ENCODE measurements at places on chromosomes 1 and 21.

- no peak overlapping the region for H3K27ac ChIP-seq
- DNase-seq: no peak
- no peak overlapping the region for H3K4me3 ChIP-seq
- H3K4me1 ChIP-seq: no peaks in the 10 kb centered on the region
- H3K27me3 ChIP-seq: no peaks in the 10 kb centered on the region
- no peaks in the 10 kb centered on the region for H3K36me3 ChIP-seq
These were observed 95.5 kb upstream of the TPTE start for GRCh38 chr21:10425856-10426255.

DNA sequence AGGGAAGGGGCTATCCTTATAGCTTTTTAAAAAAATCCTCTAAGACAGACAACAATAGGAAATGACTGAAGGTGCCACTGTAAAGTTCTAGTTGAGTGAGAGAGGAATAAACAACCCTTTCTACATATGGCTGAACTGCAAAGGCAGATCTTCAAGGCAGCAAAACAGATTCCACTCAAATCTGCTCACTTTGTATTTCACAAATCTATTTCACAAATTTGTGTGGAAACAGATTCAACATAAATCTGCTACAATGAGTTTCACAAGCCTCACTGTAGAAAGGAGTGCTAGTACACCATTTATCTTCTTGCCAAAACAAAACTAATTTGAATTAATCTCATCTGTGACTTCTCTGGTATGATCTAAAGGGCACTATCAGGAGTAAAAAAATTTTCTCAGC lies 451.3 kb downstream of the PLA2G4A start:
- peaks cover under 1% of the 10 kb centered on the region for H3K4me1 ChIP-seq
- H3K36me3 ChIP-seq: no peaks in the 10 kb centered on the region

GRCh38 chr1:71755441-71755840 lies 526.9 kb downstream of the NEGR1 start:
- no peak for DNase-seq
- H3K27ac ChIP-seq: no peak overlapping the region
- H3K4me1 ChIP-seq: no peaks in the 10 kb centered on the region
- no peaks in the 10 kb centered on the region for H3K36me3 ChIP-seq
- no peak overlapping the region for H3K4me3 ChIP-seq

GRCh38 chr1:27469334-27469733 lies 20.6 kb downstream of the WASF2 start:
- peaks cover 77% of the 10 kb centered on the region for H3K4me1 ChIP-seq
- no peak overlapping the region for H3K4me3 ChIP-seq
- no peaks in the 10 kb centered on the region for H3K27me3 ChIP-seq

- no peak overlapping the region for H3K4me3 ChIP-seq
- no peak for DNase-seq
- no peaks in the 10 kb centered on the region for H3K36me3 ChIP-seq
- no peaks in the 10 kb centered on the region for H3K27me3 ChIP-seq
These were observed 45.6 kb downstream of the ENAH start for GRCh38 chr1:225607355-225607754.

- H3K27me3 ChIP-seq: peaks cover 15% of the 10 kb centered on the region
- no peaks in the 10 kb centered on the region for H3K36me3 ChIP-seq
- H3K4me3 ChIP-seq: no peak overlapping the region
- H3K27ac ChIP-seq: no peak overlapping the region
These were observed 493.4 kb downstream of the MATN1 start for GRCh38 chr1:30229960-30230359.

- peaks cover 7% of the 10 kb centered on the region for H3K4me1 ChIP-seq
- H3K4me3 ChIP-seq: no peak overlapping the region
- H3K36me3 ChIP-seq: peaks cover 23% of the 10 kb centered on the region
- no peak for DNase-seq
- H3K27me3 ChIP-seq: no peaks in the 10 kb centered on the region
These were observed 35.9 kb downstream of the ZNF496 start for GRCh38 chr1:247295746-247296145.

DNA sequence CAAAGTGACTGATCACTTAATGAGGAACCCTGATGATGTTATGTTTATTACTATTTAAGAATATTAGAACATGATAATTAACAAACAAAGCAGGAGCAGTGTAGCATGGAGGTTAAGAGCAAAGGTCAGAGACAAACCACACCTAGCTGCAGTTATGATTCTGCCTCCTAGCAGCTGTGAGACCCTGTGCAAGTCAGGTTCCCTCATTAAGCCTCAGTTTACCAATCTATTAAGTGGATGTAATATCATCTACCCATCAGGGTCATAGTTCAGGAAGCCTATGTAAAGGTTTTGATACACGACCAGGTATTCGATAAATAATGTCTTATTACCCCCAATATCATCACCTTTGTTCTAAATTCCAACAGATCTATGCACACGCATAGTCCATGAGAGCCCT lies 32.0 kb downstream of the DUSP10 start:
- peaks cover 76% of the 10 kb centered on the region for H3K4me1 ChIP-seq
- DNase-seq: no peak
- no peak overlapping the region for H3K4me3 ChIP-seq
- no peaks in the 10 kb centered on the region for H3K27me3 ChIP-seq

- H3K36me3 ChIP-seq: peaks cover 43% of the 10 kb centered on the region
- H3K4me3 ChIP-seq: peak overlapping the region; percentile 87
- H3K27me3 ChIP-seq: no peaks in the 10 kb centered on the region
- H3K4me1 ChIP-seq: peaks cover 98% of the 10 kb centered on the region
- H3K27ac ChIP-seq: peak overlapping the region; percentile 98
- peak; percentile 61 for DNase-seq
These were observed 2.2 kb downstream of the RUNX1 start for GRCh38 chr21:35046880-35047229.

DNA sequence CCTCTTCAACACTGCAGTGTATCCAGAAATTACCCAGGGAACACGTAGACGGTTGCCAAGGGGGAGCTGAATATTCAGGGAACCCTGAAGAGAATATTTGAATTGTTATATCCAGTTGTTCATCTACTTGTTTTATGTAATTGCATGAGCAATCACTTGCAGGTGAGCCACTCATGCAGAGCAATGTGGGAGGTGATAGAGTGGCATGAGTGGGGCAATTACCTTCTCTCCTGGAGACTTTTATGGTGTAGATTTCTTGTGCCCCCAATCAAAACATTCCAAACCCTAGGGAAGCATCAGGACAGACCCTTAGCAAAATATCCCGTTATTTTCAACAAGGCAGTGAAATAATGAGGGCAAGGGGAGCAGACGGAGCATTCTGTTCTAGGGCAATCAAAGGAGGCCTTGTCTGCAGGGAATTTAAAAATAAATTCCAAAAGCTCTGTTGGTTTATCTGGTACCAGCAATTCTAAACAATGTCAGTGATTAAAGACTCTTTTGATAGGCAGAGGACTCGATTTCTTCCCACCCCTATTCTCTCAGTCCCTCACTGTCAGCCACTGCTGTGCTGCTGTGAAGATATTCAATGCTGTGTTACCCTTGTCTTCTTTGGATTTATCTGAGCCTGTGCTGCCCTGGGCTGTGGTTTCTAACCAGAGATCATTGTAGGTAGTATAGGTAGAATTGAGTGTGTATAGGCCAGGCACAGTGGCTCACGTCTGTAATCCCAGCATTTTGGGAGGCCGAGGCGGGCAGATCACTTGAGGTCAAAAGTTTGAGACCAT lies 180.2 kb upstream of the MAP1LC3C start:
- no peak overlapping the region for H3K27ac ChIP-seq
- no peak overlapping the region for H3K4me3 ChIP-seq
- no peaks in the 10 kb centered on the region for H3K36me3 ChIP-seq
- no peaks in the 10 kb centered on the region for H3K27me3 ChIP-seq
- no peak for DNase-seq
- no peaks in the 10 kb centered on the region for H3K4me1 ChIP-seq

- H3K27me3 ChIP-seq: no peaks in the 10 kb centered on the region
- no peak overlapping the region for H3K4me3 ChIP-seq
- H3K27ac ChIP-seq: no peak overlapping the region
These were observed 485.4 kb upstream of the LRRC7 start for GRCh38 chr1:69082312-69082711.

DNA sequence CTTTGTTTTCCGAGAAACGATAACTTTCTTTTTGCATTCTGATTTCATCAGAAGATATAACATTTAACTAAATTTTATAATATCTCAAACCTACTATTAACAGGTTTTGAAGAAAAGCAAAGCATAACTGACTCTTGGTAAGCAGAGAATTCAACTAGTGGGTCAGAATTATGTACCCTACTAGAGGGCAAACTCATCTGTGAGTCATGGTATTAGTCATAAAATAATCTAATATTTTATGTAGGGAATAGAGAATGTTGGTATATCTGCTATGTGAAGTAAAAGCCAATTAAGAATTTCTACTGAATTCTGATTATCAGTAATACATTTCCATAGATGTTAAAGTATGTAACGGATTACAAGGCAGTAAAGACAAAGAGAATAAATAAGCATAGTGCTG lies 56.8 kb downstream of the USP1 start:
- no peaks in the 10 kb centered on the region for H3K27me3 ChIP-seq
- H3K27ac ChIP-seq: no peak overlapping the region
- no peak overlapping the region for H3K4me3 ChIP-seq
- DNase-seq: no peak
- peaks cover 43% of the 10 kb centered on the region for H3K36me3 ChIP-seq
- no peaks in the 10 kb centered on the region for H3K4me1 ChIP-seq

DNA sequence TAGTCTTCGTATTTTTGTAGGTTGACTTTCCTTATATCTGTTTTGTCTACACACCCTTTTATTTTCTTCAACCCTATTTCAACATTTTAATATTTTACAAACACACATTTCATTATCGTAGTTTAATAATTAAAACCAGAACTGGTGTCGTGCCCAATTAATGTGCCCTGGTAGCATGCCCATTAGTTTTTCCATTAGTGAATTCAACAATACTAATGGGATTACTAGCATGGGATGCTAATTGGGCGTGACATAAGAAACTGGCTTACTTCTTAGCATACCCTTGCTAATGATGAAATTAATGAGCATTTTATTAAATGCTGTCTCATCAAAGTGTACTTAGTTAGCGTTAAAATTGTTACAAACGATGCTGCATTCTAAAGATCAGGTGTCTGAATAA lies 332.7 kb downstream of the USH2A start:
- no peak overlapping the region for H3K27ac ChIP-seq
- no peaks in the 10 kb centered on the region for H3K27me3 ChIP-seq
- DNase-seq: no peak
- no peaks in the 10 kb centered on the region for H3K36me3 ChIP-seq

GRCh38 chr1:50986653-50987052 lies 16.6 kb downstream of the CDKN2C start:
- H3K36me3 ChIP-seq: no peaks in the 10 kb centered on the region
- no peak for DNase-seq
- H3K4me1 ChIP-seq: no peaks in the 10 kb centered on the region

DNA sequence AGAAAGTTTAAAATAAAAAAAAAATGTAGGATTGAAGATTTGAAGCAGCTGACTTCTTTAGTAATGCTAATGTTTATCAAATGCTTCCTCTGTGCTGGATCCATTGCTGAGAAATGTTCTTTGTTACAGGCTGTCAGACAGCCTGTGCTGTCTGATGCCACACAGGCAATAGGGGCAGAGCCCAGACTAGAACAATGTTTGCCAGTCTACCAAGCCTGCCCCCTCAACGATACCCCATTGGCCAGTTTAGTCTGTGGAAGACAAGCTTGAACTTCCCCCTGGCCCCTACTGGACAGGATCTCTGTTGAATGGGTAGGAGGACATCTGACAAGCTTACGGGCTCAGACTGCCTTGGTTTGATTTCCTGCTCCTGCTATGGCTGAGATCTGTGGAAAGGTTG lies 79.4 kb downstream of the PAPPA2 start:
- no peak for DNase-seq
- H3K27ac ChIP-seq: no peak overlapping the region
- no peaks in the 10 kb centered on the region for H3K4me1 ChIP-seq
- H3K4me3 ChIP-seq: no peak overlapping the region

- peaks cover 73% of the 10 kb centered on the region for H3K36me3 ChIP-seq
- H3K27ac ChIP-seq: no peak overlapping the region
- DNase-seq: no peak
- peaks cover 43% of the 10 kb centered on the region for H3K4me1 ChIP-seq
- no peak overlapping the region for H3K4me3 ChIP-seq
These were observed 17.2 kb downstream of the RBM15 start for GRCh38 chr1:110356379-110356778.

DNA sequence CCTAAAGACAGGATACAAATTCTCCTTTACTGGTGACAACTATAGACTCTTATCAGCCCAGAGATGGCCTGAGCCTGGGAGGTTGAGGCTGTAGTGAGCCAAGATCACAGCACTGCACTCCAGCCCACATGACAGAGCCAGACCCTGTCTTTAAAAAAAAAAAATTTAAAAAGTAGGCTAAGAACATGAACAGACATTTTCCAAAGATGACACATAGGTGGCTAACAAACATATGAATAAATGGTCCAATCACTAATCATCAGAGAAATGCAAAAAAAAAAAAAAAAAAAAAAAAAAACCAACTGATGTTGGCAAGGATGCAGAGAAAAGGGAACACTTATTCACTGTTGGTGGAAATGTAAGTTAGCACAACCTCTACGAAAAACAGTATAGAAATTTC lies 65.0 kb downstream of the TOR3A start:
- H3K27me3 ChIP-seq: no peaks in the 10 kb centered on the region
- no peak overlapping the region for H3K4me3 ChIP-seq
- peaks cover 22% of the 10 kb centered on the region for H3K4me1 ChIP-seq
- peaks cover 16% of the 10 kb centered on the region for H3K36me3 ChIP-seq

GRCh38 chr1:88549536-88549935 lies 134.5 kb upstream of the PKN2 start:
- no peaks in the 10 kb centered on the region for H3K36me3 ChIP-seq
- DNase-seq: no peak
- H3K4me3 ChIP-seq: no peak overlapping the region

GRCh38 chr21:21111309-21111920 lies 113.2 kb downstream of the NCAM2 start:
- no peak for DNase-seq
- H3K27ac ChIP-seq: no peak overlapping the region
- no peaks in the 10 kb centered on the region for H3K4me1 ChIP-seq
- no peaks in the 10 kb centered on the region for H3K36me3 ChIP-seq

- no peak overlapping the region for H3K27ac ChIP-seq
- H3K36me3 ChIP-seq: no peaks in the 10 kb centered on the region
- no peak for DNase-seq
- no peaks in the 10 kb centered on the region for H3K27me3 ChIP-seq
- H3K4me1 ChIP-seq: no peaks in the 10 kb centered on the region
- no peak overlapping the region for H3K4me3 ChIP-seq
These were observed 182.6 kb upstream of the LYPLAL1 start for GRCh38 chr1:218991089-218991488.

DNA sequence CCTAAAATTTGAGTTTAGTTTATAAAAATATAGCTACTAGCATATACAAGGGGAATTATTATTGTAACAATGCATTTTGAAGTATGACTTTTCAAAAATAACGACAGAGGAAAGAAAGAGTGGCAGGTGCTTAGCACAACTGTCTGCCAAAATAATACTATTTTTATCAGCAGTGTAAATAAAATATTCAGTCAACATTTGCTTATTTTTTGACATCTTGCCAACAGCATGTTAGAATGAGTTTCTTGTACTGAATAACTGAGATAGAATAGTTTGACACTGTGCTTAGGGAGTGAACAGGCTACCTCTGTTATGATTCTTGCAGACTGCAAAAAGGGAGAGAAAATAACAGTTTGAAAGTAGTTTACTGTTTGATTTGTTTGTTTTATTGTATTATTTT lies 909.8 kb downstream of the BRINP3 start:
- H3K4me3 ChIP-seq: no peak overlapping the region
- DNase-seq: no peak
- H3K27ac ChIP-seq: no peak overlapping the region
- H3K36me3 ChIP-seq: no peaks in the 10 kb centered on the region
- no peaks in the 10 kb centered on the region for H3K27me3 ChIP-seq
- H3K4me1 ChIP-seq: no peaks in the 10 kb centered on the region

GRCh38 chr1:157704878-157705277 lies 4.3 kb upstream of the FCRL3 start:
- H3K4me1 ChIP-seq: peaks cover 6% of the 10 kb centered on the region
- no peak overlapping the region for H3K4me3 ChIP-seq
- no peak for DNase-seq
- H3K27me3 ChIP-seq: peaks cover 8% of the 10 kb centered on the region

Measured in activated T-cell treated with anti-CD3 and anti-CD28 coated beads, Interleukin-2, amount 50 U/mL, for 24 hours (primary cell).